Stimulated activated CD8-positive, alpha-beta memory T cell treated with anti-CD3 and anti-CD28 coated beads, Interleukin-15, amount 100 ng/mL, for 1 hour (primary cell): ENCODE measurements at places on chromosomes 3 and 15.

- DNase-seq = no peak
These were observed 357.4 kb downstream of the GAP43 start for GRCh38 chr3:115980709-115981108.

- DNase-seq = no peak
These were observed 14.3 kb downstream of the ABCC5 start for GRCh38 chr3:184003187-184003967.

GRCh38 chr3:57063032-57063431, 2.6 kb downstream of the SPATA12 start:
- no peak for DNase-seq

DNA sequence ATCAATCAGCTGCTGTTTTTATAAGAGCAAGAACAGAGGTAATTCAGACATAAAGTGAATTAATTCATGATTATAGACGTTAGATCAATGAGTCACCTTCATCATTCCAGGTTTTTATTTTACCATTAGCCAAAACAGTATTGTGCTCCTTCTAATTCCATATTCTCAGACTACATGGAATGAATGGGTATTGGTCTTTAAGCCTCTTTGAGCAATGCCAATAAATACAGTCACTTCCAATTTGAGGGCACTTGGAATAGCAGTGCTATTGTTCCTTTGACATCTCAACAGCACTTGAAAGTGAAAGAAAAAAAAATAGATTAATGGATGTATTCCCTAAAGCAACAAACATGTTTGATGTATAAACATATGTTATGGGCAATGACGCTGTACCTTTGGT, 830.9 kb upstream of the CFAP20DC start:
- no peak for DNase-seq

- no peak for DNase-seq
These were observed 43.0 kb downstream of the VGLL4 start for GRCh38 chr3:11600501-11601282.

DNA sequence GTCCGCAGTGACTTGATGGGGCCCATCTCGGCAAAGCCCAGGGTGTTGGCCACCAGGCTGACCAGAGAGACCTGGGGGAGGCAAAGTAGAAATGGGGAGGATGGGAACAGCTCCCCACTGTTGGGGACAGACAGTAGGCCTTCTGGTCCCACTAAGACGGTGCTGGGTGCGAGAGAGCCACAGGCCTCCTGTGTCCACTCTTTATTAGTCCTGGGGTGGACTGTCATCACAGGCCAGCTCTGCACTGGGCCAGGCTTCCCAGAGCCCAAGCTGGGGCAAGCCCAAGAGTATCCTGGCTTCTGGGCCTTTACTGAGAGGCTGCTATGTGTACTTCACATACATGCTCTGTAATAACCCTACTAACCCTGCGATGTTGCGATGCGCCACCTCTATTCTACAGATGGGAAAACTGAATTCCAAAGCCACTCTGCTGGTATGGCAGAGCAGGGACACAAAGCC, 66.4 kb downstream of the EXOG start:
- no peak for DNase-seq

GRCh38 chr15:34821831-34822230, 26.5 kb upstream of the ACTC1 start:
- DNase-seq = no peak

DNA sequence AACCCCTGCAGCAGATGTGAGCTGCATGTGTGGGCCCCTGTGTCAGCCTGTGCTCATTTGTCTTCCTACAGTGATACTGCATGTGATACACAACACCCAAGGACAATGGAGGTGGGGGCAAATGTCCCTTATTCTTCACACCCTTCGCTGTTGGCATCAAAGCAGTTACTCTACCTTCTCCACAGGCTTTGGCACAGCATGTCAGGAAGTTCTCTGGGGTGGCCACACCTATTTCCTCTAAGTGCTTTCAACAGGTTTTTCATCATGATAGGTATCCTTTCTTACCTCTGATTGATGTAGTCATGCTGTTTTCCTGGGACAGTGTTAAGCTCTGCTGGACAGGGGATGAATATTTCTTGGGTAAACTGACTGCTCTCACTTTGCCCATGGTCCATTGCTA, 29.5 kb downstream of the ZNF662 start:
- no peak for DNase-seq

DNA sequence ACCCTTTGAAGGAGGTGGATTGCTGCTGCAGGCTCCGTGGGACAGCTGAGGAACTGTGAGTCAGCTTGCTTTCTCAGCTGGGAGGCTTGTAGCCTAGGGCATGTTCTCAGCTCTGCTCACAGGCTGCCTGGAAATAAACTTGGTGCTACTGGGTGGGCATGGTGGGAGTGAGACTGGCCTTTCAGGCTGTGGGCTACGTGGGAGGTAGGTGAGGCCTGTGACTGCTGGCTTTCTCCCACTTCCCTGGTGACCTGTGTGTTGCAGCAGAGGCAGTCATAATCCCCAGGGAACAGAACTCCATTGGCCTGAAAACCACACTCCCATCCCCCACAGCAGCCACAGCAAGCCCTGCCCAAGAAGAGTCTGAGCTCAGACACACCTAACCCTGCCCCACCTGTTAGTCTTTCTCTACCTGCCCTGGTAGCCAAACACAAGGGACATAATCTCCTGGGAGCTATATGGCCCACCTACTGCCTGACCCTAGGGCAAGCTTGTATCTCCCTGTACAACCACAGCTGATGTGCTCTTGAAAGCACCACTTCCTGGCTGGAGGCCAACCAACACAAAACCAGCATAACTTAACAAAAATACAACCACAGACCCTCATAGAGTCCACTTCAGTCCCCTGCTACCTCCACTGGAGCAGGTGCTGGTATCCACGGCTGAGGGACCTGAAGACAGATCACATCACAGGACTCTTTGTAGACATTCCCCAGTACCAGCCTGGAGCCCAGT, 236.5 kb downstream of the SQOR start:
- DNase-seq = no peak

DNA sequence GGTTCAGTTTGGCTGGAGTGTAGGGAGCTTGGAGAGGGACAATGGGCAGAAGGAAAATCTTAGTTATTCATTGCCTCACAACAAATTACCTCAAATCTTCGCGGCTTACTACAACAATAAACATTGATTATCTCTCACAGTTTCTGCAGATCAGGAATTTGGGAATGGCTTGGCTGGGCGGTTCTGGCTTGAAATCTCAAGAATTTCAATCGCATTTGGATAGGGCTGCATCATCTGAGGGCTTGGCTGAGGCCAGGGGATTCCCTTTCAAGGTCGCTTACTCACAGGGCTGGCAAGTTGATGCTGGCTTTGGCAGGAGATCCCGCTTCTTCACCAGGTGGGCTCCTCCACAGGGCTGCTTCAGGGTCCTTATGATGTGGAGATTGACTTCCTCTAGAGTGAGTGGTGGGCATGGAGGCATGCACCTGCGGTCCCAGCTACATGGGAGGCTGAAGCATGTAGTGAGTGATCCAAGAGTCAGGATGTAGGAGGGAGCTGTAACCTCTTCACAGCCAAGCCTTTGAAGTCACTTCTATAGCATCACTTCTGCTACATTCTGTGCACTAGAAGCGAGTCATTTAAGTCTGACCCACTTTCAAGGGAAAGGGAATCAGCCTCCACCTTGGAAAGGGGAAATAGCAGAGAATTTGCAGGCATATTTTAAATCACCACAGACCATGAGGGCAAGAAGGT, 63.1 kb downstream of the CDC25A start:
- no peak for DNase-seq

DNA sequence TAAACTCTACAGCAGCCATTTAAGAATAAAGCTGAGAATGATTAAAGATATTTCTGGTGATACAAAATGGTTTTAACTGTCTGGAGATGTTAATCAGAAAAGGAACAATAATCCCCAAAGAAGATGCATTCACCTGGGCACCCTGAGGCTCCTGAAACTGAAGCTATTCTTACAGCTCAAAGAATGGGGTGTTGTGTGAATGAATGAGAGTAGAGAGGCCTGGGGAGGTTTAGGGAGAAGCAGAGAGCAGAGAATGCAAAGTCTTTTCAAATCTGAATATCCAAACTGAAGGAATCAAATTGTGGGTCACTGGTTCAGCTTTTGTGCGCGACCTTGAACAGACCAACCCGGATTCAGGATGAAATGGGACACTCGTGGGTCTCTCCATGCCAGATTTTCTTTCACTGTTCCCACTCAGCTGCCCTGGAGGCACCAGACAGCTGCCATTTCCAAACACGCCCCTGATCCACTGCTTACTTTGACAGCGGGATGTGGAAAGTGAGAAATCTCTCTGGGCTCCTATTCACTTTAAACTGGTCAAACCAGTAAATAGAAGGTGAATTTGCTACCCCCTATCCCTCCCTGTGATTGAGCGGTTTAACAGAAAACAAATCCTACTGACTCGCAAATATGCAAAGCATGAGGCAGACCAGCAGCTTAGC, 485.5 kb upstream of the THBS1 start:
- DNase-seq = no peak

DNA sequence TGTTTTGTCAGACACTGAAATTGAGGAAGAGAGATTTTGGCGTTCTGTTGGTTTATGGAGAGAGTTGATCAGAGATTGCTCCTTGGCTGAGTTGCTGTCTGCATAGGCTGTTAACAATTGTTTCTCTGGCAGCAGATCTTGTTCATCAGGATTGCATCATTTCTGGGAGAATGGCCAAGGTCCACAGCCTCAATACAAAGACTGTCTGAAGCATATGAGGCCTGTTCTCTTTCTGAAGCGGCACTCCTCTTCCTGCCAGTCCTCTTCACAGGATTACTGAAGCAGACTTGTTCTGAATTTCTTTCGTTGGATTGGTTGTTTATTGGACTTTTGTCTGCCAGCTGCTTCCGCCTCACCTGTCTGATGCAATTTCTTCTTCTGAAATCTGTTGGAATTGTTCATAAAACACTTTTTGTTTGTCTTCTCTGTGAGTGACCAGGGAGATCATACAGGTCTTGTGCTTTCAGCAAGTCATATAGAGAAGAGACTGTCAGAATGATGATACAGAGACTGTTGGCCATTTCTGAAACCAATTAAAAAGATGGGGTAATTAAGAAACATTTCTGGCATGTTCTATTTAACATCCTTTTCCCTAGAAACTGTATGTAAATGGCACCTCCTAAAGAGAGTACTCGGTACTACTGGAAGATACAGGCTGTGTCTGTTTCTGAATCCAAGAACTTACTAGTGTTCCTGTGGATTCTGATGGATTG, 25.5 kb downstream of the SETD5 start:
- DNase-seq = no peak

GRCh38 chr15:41904541-41905005, 10.7 kb upstream of the SPTBN5 start:
- peak; percentile 54 for DNase-seq
